ENCODE measurements at places on chromosomes 2 and 18. TPM values are rescaled to one million over a fixed set of nuclear protein-coding genes. Genes with fewer than 3 reads are reported as not detected.

Gene IGFBP2
- total RNA-seq = 121 TPM

Gene VAMP5
- 63.6 TPM for total RNA-seq

Gene DNAH6
- under 0.01 TPM for total RNA-seq

Gene ARHGAP28
- 5.3 TPM for total RNA-seq

Gene DLGAP1
- total RNA-seq = under 0.01 TPM

Gene DCTN1
- total RNA-seq = 78.5 TPM

Gene ZNF804A
- total RNA-seq = 4.2 TPM

Gene FEV
- not detected for total RNA-seq

Gene KIF3C
- 12.1 TPM for total RNA-seq

Gene HOXD13
- total RNA-seq = not detected

Gene ALLC
- total RNA-seq = not detected

Gene SERPINB12
- total RNA-seq = not detected

Gene SCN7A
- 3.5 TPM for total RNA-seq

Gene SERPINB13
- total RNA-seq = not detected

Gene MATN3
- total RNA-seq = 3.8 TPM

Gene TSPYL6
- not detected for total RNA-seq

Gene FSIP2
- total RNA-seq = 0.24 TPM

Gene GAL3ST2
- total RNA-seq = 0.64 TPM

Gene SLC30A3
- total RNA-seq = not detected

Gene CCDC150
- total RNA-seq = 2.3 TPM

Gene NEURL3
- not detected for total RNA-seq

Gene RFX8
- total RNA-seq = 0.16 TPM

Gene GRB14
- not detected for total RNA-seq

Gene TMEM247
- not detected for total RNA-seq

Gene ACP1
- total RNA-seq = 110 TPM

Gene DYSF
- total RNA-seq = 4.3 TPM

Gene SPEG
- 8.5 TPM for total RNA-seq

Gene MOCOS
- 1.4 TPM for total RNA-seq

Gene COL4A4
- total RNA-seq = 0.91 TPM

Gene FOXD4L1
- total RNA-seq = under 0.01 TPM

Gene DSC3
- total RNA-seq = 1.4 TPM

Gene CDK15
- 0.24 TPM for total RNA-seq

Gene CHRND
- not detected for total RNA-seq

Gene ZNF396
- total RNA-seq = 0.78 TPM

Gene RIT2
- total RNA-seq = not detected

Gene GATA6
- 27.4 TPM for total RNA-seq

Gene CCDC85A
- total RNA-seq = not detected

Gene WDR33
- total RNA-seq = 26.9 TPM

Gene ARHGAP25
- total RNA-seq = 1.4 TPM

Gene MYCN
- total RNA-seq = 0.32 TPM

Gene GCG
- not detected for total RNA-seq

Gene REG3A
- total RNA-seq = not detected

Gene TNP1
- not detected for total RNA-seq

Gene WNT6
- not detected for total RNA-seq

Gene SLC9A4
- total RNA-seq = not detected

Gene COX5B
- 440 TPM for total RNA-seq

Gene UBR3
- total RNA-seq = 10.9 TPM

Gene EML6
- not detected for total RNA-seq

Gene CABYR
- total RNA-seq = 6.9 TPM

Gene ALPG
- total RNA-seq = not detected

Gene IL36G
- total RNA-seq = not detected

Gene LRRTM4
- total RNA-seq = not detected

Gene WDR54
- 88.8 TPM for total RNA-seq

Gene LYPD6
- not detected for total RNA-seq

Gene RPRM
- total RNA-seq = not detected

Gene OBSL1
- total RNA-seq = 93.4 TPM

Gene LOXHD1
- total RNA-seq = not detected

Gene NGEF
- 3.0 TPM for total RNA-seq

Gene KATNAL2
- 0.65 TPM for total RNA-seq

All from epithelial cell of alveolus of lung (primary cell).